ENCODE measurements at places on chromosomes 13 and 19. TPM values are rescaled to one million over a fixed set of nuclear protein-coding genes. Genes with fewer than 3 reads are reported as not detected.

Gene NOVA2
- 0.44 TPM for total RNA-seq

Gene CTXN1
- total RNA-seq: 89.4 TPM

GRCh38 chr13:20848203-20848602 lies 54.3 kb downstream of the XPO4 start:
- no peak for DNase-seq

GRCh38 chr19:5250127-5250659 lies 90.4 kb downstream of the PTPRS start:
- no peak for DNase-seq
